Fibroblast of upper back skin (primary cell): ENCODE measurements at places on chromosomes 3 and 15.

- DNase-seq, result no peak
These were observed 76.6 kb downstream of the TBC1D2B start for GRCh38 chr15:78000927-78001249.

GRCh38 chr15:67803996-67804843, 21.1 kb upstream of the SKOR1 start:
- no peak for DNase-seq

DNA sequence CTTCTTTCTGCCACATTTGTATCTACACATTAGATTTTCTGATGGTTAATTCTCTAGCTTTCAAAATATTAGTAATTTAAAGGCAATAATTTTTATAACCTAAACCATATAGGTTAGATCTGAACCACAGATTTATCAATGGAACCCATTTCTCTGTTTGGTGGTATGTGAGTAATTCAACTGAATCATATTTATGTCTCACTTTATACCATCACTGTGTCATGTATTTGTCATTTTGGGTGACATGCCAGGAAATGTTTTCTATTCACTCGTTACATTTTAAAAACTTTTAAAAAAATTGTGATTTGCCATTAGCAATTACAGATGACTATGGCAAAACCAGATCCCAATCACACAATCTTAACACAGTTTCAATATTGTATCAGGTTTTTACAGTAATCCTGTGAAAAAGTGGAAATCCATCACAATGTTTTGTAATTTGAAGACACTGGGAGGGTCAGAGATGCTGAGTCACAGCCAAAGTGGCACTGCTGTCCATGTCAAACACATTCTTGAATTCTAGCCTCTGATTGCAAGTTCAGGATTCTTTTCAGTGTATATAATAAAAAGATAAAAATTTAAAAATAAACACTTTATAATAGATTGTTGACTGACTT, 356.0 kb upstream of the RBMS3 start:
- DNase-seq, result no peak

DNA sequence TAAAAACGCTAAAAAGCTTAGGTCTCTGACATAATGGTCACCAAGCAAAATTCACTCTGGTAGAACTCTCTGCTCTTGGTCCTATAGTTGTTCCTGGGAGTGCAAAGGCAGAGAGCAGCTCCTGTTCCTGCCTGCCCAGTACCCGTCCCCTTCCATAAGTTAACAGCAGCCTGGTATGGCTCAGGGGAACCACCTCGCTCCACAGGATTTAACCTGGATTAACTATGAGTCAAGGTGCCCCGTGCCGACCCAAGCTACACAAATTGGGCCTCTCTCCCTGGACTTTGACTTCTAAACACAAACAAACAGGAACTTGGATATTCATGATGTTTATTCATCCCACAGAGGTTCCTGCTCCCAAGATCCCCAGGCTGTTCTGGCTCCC, 32.1 kb downstream of the SCAP start:
- no peak for DNase-seq

DNA sequence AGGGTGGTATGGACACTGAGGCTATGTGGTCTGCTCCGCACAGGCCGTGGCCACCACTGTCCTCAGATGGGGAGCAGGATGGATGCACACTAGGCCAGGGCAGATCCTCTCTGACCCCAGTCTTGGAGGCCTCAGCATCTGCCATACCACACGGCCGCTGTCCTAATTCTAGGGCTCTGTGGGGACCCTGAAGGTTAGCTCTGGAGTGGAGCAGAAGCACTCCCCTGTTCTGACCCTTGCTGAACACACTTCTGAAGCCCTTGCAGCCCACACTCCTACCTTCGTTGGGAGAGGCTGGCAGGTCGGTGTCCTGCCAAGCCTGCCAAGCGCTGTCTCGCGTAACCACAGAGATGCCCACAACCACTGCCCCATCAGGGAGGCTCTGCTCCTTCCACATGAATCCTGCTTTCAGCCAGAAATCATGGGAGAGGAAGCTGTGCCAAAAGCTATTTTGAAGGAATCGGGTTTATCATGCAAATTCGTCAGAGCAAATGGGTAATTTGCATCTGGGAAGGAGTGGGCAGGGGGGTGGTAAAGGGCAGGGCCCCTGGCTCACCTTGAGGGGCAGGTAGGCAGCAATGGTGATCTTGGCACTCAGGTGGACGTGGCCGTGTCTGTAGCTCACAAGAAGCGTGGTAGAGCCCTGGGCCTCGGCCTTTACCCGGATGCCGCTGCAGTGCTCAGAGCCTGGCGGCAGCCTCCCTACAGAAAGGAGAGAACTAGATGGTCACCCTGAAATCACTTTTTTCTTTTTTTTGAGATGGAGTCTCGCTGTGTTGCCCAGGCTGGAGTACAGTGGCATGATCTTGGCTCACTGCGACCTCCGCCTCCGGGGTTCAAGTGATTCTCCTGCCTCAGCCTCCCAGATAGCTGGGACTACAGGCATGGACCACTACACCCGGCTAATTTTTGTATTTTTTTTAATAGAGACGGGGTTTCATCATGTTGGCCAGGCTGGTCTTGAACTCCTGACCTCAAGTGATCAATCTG, 54.4 kb downstream of the NUP210 start:
- DNase-seq, result no peak

- DNase-seq, result no peak
These were observed 20.3 kb downstream of the ACAA1 start for GRCh38 chr3:38116471-38117162.

- no peak for DNase-seq
These were observed 105.0 kb upstream of the GOLGA6L6 start for GRCh38 chr15:20646529-20647142.

GRCh38 chr15:29568840-29569532, 253.3 kb downstream of the TJP1 start:
- no peak for DNase-seq

GRCh38 chr15:23854912-23855659, 168.0 kb upstream of the NDN start:
- no peak for DNase-seq

DNA sequence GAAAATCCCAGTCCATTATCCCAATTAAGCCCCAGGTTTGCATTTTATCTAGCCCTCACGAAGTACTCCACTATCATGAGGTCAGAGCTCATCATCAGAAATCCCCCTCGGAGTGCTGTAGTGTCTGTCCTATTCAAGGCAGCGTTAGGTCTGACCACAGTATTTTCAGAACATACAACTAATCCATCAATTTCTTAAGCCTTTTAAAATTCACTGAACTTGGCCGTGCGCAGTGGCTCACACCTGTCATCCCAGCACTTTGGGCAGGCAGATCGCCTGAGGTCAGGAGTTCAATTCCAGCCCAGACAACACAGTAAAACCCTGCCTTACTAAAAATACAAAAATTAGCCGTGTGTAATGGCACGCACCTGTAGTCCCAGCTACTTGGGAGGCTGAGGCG, 11.9 kb downstream of the VGLL4 start:
- DNase-seq, result no peak

DNA sequence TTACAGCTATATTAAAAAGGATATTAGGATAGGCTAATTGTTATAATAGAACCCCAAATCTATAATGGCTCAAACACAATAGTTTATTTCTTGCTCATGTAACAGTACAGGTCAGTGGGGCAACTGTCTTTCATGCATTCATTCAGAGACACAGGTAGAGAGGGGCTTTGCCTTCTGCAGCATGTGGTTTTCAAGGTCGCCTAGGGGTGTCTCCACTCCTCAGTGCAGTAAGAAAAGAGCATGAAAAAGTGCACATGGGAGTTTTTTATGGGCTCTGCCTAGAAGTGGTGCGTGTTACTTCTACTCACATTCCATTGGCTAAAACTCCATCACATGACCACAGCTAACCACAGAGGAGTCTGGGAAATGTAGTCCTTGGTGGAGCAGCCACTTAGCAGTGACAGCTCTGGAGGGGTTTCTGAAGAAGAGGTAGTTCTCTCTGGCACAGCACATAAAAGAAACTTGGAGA, 1.8 kb downstream of the ZBTB38 start:
- peak; percentile 91 for DNase-seq

- DNase-seq, result peak; percentile 15
These were observed 74.4 kb downstream of the MOBP start for GRCh38 chr3:39541917-39542329.

- no peak for DNase-seq
These were observed 236.6 kb downstream of the SATB1 start for GRCh38 chr3:18188491-18188890.

GRCh38 chr3:11672363-11672762, 28.6 kb upstream of the VGLL4 start:
- no peak for DNase-seq

- DNase-seq, result peak; percentile 47
These were observed 124.4 kb upstream of the CGNL1 start for GRCh38 chr15:57251941-57252340.
